GM12864 (cell line): ENCODE measurements at places on chromosomes 1 and 21.
A peak's percentile ranks its signal among the peaks of the same experiment; 100 is the strongest.

- DNase-seq: no peak
Measured at GRCh38 chr1:183735069-183735860, 69.7 kb upstream of the RGL1 start.

- DNase-seq: no peak
Measured at GRCh38 chr1:81703756-81704463, 96.8 kb upstream of the ADGRL2 start.

GRCh38 chr1:95889400-95889799 is 655.4 kb downstream of the RWDD3 start:
- no peak for DNase-seq

GRCh38 chr1:19123837-19124236 is 86.2 kb downstream of the UBR4 start:
- no peak for DNase-seq

GRCh38 chr1:246587606-246588005 is 21.4 kb downstream of the CNST start:
- no peak for DNase-seq

DNA sequence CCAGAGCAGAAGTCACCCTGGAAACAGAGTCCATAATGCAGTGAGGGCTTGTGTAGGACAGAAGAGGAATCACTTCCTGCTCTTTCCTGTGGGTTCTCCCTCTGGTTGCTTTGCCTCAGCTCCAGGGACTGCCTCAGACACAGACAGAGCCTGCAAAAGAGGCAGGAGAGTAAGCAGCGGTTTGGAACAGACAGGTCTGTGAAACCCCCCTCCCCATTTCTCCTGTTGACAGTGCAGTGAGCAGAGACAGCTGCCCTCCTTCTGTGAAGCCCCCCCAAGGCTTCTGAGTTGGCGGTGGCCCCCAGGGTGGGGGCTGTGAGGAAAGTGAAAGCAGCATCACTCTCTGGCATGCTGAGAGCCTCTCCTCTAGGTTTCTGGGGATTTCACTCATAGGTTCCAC is 53.0 kb downstream of the MAB21L3 start:
- DNase-seq: no peak

GRCh38 chr1:24983006-24983680 is 53.1 kb upstream of the RUNX3 start:
- no peak for DNase-seq

DNA sequence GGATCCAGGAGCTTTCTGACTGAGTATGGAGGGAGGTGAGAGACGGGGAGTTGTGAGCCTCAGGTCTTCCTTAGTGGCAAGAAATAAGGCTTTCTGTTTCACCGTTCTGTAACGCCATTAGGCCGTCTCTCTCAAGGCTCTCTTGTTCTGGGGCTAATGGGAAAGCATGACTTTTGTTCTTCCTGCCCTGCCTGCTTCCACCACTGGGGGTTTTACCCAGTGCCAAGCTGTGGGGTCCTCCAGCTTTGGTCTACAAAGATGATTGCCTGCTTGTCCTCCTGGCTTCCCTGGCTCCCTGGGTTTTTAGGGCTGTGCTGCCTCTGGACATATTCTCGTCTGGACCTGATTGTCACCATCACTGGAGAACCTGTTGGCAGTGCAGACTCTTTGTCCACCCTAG is 74.8 kb upstream of the TINAGL1 start:
- DNase-seq: no peak

- DNase-seq: no peak
Measured at GRCh38 chr1:204923201-204923600, 52.5 kb downstream of the NFASC start.

GRCh38 chr1:8097077-8097799 is 71.1 kb upstream of the ERRFI1 start:
- peak; percentile 68 for DNase-seq

GRCh38 chr1:240998024-240998423 is 359.0 kb downstream of the RGS7 start:
- DNase-seq: no peak

- DNase-seq: no peak
Measured at GRCh38 chr1:93816970-93817678, 61.9 kb downstream of the DNTTIP2 start.

- DNase-seq: no peak
Measured at GRCh38 chr1:211630236-211631081, 45.0 kb downstream of the NEK2 start.

DNA sequence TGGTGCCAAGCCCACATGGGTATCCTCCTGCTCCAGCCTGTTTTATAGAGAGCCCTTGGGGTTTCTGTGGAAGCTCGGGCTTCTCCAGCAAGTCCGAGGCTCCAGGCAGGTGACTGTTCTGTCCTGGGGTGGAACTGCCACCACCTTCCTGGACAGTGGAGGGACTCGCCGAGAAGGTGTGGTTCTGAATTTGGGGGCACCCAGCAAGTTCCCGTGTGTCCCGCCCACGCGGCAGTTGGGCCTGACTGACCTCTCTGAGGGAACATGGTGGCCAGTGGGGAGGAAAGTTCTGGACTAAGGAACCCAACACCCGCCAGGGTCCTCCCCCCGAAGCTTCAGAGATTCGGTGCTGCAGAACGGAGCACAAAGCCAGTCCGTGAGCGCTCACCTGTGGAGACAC is 158.1 kb upstream of the C1orf174 start:
- DNase-seq: no peak

DNA sequence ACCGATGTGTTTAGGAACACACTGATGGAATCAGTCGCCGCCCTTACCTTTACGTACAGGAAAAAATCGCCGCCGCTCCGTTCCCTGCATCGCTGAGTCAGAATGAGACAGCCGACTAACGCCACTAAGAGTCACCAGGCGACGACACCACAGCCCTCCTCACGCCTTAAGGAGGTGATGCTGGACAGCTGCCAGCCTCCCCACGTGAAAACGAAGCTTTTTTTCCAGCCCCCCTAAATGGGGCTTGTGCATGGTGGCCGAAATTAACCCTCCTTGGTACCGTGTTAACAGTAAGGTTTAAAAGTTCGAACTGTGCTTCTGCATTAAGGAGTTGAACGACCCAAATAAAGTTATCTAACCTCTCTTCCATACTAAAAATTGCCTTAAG is 511 bp downstream of the DNTTIP2 start:
- peak; percentile 48 for DNase-seq

GRCh38 chr21:44890338-44890931 is 16.9 kb upstream of the PTTG1IP start:
- DNase-seq: no peak

- DNase-seq: no peak
Measured at GRCh38 chr1:178066296-178066907, 27.5 kb upstream of the RASAL2 start.

DNA sequence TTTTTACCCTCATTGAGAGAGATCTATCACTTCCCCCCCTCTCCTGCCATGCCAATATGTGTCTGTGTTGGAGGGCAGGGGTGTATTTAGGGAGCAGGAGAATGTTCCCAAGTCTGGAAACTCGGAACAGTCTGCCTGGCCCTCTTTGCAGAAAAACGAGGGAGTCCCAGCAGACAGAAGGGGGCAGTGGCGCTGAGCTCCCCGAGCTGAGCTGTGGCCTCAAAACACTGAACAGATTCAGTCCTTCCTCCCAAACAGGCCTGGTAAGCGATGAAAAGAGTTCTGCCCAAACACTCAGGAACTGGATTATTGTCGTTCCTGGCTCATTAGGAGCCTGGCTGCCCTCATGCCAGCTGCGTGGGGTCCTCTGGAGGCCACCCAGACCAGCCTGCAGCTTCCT is 981 bp downstream of the CLDN14 start:
- no peak for DNase-seq

- DNase-seq: no peak
Measured at GRCh38 chr1:29708796-29709703, 472.7 kb downstream of the PTPRU start.

DNA sequence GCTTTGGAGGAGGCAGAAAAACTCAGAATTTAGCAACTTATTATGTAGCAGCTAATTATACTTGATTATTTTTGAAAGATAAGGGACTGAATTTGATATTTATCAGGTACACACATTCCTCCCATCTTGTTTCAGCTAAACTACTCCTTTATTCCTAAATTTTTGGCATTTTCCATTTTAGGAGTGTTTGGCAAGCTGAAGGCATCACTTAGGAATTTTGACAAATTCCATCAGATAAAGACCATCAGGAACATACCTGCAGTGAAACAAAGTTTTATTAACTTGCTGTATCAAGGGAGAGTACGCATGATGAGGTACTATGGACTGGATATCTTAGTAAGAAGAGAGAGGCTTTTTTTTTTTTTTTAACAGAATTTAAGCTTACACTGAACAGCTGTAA is 1092.2 kb downstream of the PLA2G4A start:
- no peak for DNase-seq

GRCh38 chr1:221839782-221840395 is 98.0 kb upstream of the DUSP10 start:
- DNase-seq: peak; percentile 65

DNA sequence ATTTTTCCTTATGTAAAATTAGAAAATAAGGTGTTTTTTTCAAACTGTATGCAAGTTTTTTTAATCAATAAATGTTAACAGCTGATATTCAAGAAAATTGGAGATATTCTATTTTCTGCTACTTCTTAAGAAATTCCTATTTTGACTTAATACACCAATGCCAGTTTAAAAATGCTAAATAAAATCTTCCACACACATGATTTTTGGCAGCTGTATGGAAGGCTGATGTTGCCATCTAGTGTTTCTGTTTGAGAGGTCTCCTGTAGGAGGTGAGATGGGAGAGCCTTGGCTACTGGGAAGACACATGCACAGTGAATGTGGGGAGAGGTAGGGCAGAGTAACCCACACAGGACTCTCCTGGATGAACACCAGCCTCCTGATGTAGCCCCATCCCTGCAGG is 29.2 kb upstream of the OR2B11 start:
- DNase-seq: no peak

GRCh38 chr1:110305900-110306420 is 33.2 kb upstream of the RBM15 start:
- no peak for DNase-seq

DNA sequence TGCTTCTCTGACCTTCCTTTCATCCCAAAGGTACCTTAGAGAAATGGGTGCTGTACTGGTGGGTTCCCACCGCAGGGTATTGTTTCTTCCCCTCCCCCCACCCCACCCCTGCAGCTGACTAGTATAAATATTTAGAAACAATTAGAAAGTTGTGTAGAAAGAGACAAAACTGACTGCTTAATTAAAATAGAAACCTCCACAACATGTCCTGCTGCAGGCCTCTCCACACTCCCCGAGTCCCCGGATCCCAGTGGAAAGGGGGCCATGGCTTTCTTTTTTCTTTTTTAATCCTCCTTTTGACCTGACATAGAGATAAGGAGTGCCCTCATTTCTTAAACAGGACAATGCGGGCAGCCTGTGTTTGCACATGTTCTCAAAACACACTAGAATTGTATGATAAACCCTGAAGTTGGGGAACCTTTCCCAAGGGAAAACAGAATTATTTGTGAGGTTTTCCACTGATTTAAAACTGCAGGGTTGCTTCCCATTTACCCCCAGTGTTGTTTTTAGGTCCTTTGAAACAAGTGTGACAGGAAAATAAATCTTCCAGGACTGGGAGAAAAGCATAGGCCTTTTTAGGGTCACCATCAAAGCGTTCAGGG is 1.7 kb downstream of the RHOU start:
- DNase-seq: no peak

DNA sequence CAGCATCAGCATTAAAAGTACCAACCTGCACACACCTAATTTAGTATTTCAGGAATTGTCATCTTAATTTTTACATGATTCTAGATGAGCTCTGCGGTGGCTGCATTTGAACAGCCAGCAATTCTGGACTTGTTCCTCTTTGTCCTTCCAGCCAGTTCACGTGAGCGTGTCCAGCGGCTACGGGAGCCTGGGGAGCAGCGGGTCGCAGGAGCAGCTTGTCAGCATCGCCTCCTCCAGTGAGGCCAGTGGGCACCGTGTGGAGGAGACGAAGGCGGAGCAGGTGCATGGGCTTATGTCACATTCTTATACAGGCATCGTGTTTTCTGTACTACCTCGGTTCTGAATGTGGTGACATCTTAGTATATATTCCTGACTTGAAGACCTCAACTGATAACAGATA is 25.7 kb downstream of the PER3 start:
- no peak for DNase-seq

DNA sequence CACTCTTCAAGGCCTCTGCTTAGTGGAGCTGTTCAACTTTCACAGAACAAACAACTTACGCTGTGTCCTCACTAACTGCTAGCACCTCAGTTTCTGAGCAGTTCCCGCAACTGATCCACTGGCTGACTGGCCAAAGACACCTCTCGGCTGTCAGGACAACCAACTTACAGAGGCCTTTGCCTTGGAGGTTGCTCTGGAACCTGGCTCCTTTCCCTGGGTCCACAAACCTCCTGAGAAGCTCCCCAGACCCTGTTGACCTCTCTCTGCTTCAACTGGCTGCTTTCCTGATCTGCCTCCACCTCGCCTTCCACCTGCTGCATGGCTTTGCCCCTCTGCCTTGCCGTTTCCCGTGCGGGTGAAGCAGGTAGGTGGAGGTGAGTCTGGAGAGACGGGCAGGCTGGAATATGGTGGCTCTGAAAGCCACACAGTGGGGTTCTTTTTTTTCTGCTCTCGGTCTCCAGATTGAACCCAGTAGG is 13.0 kb downstream of the BTBD19 start:
- DNase-seq: no peak

GRCh38 chr1:1171546-1172340 is 1.9 kb upstream of the TTLL10 start:
- DNase-seq: no peak

GRCh38 chr1:229585338-229585737 is 26.8 kb upstream of the ABCB10 start:
- no peak for DNase-seq

GRCh38 chr1:181141431-181141910 is 53.0 kb downstream of the IER5 start:
- no peak for DNase-seq

DNA sequence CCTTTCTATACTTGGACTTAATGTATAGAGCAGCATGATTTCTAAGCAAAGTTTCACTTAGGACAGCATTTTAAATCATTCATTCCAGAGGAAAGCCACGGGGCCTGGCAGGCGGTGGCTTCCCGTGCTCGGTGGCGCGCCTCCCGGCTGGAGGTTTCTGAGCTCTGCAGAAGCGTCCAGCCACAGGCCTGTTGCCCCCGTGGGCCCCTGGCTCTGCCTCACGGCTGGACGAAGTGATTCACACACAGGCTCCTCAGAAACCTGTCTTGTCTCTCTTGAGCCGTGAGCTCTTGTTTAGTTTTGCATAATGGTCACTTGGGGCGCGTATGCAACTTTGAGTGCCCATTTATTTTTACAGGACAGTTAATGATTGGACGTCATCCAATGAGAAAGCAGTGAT is 22.1 kb upstream of the DIP2A start:
- DNase-seq: no peak
